ENCODE measurements at places on chromosomes 1 and 21. TPM values are rescaled to one million over a fixed set of nuclear protein-coding genes. Genes with fewer than 3 reads are reported as not detected.

Gene H6PD
- 22.9 TPM for total RNA-seq

Gene MTX1
- total RNA-seq: 70.3 TPM

Gene UBE2G2
- 107 TPM for total RNA-seq

Gene SELENBP1
- total RNA-seq: 3.0 TPM

Gene GPR153
- total RNA-seq: 0.54 TPM

Gene XCL1
- not detected for total RNA-seq

Gene A3GALT2
- total RNA-seq: not detected
